ENCODE measurements at places on chromosomes 6 and 20. TPM values are rescaled to one million over a fixed set of nuclear protein-coding genes. Genes with fewer than 3 reads are reported as not detected.

Gene PNPLA1
- polyA plus RNA-seq: not detected

Gene ANGPT4
- polyA plus RNA-seq: 0.72 TPM

Gene LYRM4
- 18.3 TPM for polyA plus RNA-seq

Gene GGTLC1
- polyA plus RNA-seq: not detected

Gene OR2H1
- not detected for polyA plus RNA-seq

Gene PDSS2
- polyA plus RNA-seq: 5.3 TPM

Gene SYCP2
- 5.9 TPM for polyA plus RNA-seq

Gene NTSR1
- not detected for polyA plus RNA-seq

Gene HEY2
- 25.0 TPM for polyA plus RNA-seq

Gene DEFB132
- polyA plus RNA-seq: not detected

Gene PHACTR1
- 6.3 TPM for polyA plus RNA-seq

Gene SMLR1
- 3.4 TPM for polyA plus RNA-seq

Gene GSTA2
- polyA plus RNA-seq: 12.6 TPM

Gene TXLNB
- 0.63 TPM for polyA plus RNA-seq

Gene OR2B6
- not detected for polyA plus RNA-seq

Gene FGD2
- 12.9 TPM for polyA plus RNA-seq

Gene SCUBE3
- polyA plus RNA-seq: 50.9 TPM

Gene RALY
- 148 TPM for polyA plus RNA-seq

Gene ZNF292
- 7.6 TPM for polyA plus RNA-seq

Gene NHLRC1
- 2.1 TPM for polyA plus RNA-seq

Gene HLA-G
- not detected for polyA plus RNA-seq

Gene OR12D2
- not detected for polyA plus RNA-seq

Gene PMEPA1
- 31.4 TPM for polyA plus RNA-seq

Gene MATN4
- not detected for polyA plus RNA-seq

Gene MLN
- 2.6 TPM for polyA plus RNA-seq

Gene LGSN
- not detected for polyA plus RNA-seq

Gene C20orf144
- polyA plus RNA-seq: 0.31 TPM

Gene CFB
- polyA plus RNA-seq: 90.4 TPM

Gene GPR6
- polyA plus RNA-seq: not detected

Gene PGC
- 1.1 TPM for polyA plus RNA-seq

Gene GLYATL3
- polyA plus RNA-seq: not detected

Gene GSTA1
- not detected for polyA plus RNA-seq

Gene NOX3
- polyA plus RNA-seq: not detected

Gene CDKN1A
- 133 TPM for polyA plus RNA-seq

Gene B3GALT4
- polyA plus RNA-seq: 17.0 TPM

Gene RHAG
- not detected for polyA plus RNA-seq

Gene ADGRB3
- polyA plus RNA-seq: 1.8 TPM
